ENCODE measurements at places on chromosomes 5 and 9.

DNA sequence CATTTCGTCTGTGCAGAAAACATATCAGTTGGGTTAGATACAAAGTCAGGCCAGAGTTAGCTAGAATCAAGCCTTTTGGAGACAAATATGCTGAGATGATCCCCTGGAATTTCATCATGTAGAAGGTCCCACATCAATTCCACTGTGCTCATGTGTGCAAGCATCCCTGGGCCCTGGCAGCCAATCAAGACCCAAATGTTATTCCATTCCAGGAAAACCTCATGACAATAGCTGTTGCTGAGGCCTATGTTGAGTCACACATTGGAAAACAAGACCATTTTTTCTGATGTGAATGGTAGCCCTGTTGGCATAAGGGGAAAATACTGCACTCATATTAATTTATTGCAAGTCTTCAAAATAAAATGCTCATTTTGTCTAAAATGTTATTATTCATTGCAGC is 11.5 kb downstream of the SPOCK1 start:
- no peak for DNase-seq

GRCh38 chr5:67095346-67096171 is 101.0 kb downstream of the CD180 start:
- DNase-seq: no peak

GRCh38 chr5:107149243-107150005 is 521.3 kb downstream of the EFNA5 start:
- DNase-seq: no peak

DNA sequence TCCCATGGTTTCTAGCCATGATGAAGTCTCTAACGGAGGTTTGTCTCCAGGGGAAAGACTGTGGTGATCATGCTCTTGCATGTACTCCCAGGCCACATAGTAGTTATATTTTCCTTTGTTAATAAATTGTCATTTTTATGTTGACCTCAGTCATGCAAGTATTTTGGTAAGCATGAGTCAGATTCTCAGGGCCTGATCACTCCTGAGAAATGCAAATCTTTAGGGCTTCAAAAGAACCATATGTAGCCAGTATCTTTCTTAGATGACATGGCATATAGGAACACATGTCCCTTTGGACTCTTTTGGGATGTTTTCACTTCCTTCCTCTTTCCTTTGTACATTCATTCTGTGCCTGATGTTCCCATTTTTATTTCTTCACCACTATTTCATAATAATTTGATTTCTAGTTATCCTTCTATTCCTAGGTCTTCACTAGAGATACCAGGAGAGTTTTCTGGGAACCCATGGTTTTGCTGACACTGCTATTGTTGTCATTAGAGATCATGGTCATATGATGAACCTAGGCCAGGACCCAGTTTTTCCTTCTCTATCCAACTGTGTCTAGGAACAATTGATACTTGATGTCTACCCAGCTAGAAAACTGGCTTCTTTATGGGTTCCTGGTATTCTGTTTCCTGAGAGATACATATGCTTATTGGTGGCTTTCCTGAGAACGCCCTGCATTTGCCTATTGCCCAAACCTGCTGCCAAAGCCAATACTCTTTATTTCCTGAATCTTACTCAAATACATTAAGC is 248.1 kb upstream of the NREP start:
- DNase-seq: no peak

- DNase-seq: no peak
Observed at GRCh38 chr9:23682352-23682751, 143.7 kb downstream of the ELAVL2 start.

GRCh38 chr9:131045300-131046092 is 36.5 kb downstream of the LAMC3 start:
- DNase-seq: no peak

DNA sequence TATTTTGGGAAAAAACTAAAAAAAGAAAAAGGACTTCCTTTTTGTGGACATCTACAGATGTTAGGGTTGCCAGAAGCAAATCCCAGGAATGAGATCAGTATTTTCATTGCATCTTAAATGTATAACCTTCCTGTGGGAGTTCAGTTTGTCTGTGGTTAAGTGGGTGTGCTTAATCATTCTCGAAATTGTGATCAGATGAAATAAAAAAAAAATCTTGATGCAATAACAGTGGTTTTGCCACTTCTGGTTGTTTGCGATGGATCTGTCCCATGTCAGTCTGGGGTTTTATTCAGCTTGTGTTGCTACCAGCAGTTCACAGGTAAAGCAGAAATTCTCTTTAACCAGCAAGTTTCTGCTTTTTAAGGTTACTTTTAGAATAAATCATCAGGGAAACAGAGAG is 179.0 kb downstream of the MAN2A1 start:
- no peak for DNase-seq

- no peak for DNase-seq
Observed at GRCh38 chr5:135386096-135386495, 12.9 kb downstream of the MACROH2A1 start.

DNA sequence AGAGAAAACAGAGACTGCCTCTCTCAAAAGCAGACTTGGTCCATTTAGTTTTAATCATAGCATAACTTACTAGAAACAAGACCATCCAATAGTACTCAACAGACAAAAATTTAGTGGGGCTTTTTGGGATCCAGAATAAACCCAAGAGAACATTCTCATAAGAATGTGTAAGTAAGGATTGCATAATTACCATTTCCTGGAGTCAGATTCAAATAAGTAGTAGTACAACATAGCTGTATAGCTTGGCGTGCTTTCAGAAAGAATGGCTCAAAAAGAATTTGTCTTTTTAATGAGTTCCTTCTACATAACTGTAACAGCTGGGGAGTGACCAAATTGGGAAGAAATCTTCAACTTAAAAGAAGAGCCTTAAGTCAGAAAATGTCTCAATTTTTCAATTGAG is 145.4 kb downstream of the DENND1A start:
- DNase-seq: no peak

DNA sequence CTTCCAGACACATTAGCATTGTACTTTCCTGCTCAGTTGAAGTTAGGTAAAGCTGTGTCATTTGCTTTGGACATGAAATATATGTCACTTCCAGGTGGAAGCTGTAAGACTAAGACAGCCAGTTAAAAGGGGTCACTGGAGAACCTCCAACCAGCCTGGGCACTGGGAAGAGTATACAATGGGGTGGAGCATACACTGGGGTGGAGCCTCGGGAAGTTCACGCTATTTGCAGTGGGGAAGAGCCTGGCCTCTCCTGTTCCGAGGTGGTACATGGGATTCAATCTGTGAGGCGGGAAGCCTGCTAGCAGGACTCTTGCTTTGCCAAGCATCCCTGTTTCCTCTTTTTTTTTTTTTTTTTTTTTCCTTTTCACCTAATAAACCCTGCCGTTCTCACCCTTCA is 145.3 kb downstream of the TTC39B start:
- DNase-seq: no peak

GRCh38 chr5:104733063-104733669 is 1170.6 kb upstream of the NUDT12 start:
- DNase-seq: no peak

DNA sequence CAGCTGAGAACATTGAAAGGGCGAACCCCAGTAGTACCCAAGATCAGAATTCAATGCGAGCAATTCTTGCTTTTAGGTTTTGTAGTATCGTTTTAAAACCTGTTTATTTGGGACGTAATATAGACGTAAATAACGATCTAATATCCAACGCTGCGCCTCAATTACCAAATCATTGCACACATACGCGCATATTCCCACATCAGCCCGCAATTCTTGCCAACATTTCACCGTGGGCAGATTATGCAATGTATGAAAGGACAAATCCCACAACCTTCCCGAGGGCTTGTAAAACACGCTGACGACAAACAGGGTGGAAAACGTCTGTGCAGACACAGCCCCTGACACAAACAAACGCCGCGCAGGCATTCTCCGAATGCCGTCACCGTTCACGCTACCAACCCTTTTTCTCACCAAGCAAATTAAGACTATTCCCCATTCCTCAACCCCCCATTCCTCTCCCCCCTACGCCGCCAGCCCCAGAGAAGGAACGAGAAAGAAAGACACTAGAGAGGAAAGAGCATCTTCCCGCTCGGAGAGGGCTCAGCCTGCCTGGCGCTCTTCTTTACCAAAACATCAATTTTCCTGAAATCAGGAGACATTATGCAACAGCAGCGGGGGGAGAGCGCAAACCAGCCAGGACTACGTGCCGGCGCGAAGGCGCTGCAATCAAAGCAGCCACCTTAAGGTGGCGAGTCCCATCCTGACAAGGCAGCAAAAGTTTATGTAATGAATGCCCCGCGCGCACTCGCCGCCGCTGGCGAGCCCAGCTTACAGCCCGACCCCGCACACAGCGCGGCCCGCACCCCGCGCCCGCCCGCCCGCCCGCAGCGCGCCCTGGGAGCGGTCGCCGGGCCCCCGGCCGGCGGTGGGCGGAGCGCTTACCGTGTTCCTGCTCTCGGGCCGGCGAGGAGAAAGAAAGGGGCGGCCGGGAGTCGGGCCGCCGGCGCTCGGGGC is 597 bp downstream of the NFIL3 start:
- peak; percentile 62 for DNase-seq

GRCh38 chr5:17229313-17229712 is 11.9 kb downstream of the BASP1 start:
- DNase-seq: no peak

GRCh38 chr5:127290019-127290945 is at the start of gene MEGF10:
Gene MEGF10, plus strand, starts transcription at chr5:127290796. Its CDS starts 40,513 bp downstream, at chr5:127331309.
- DNase-seq: no peak
